SK-N-SH (cell line): ENCODE measurements at places on chromosomes 3 and 15.
A peak's percentile ranks its signal among the peaks of the same experiment; 100 is the strongest.

- DNase-seq: no peak
Observed at GRCh38 chr3:117549716-117550115, 840.1 kb downstream of the TUSC7 start.

DNA sequence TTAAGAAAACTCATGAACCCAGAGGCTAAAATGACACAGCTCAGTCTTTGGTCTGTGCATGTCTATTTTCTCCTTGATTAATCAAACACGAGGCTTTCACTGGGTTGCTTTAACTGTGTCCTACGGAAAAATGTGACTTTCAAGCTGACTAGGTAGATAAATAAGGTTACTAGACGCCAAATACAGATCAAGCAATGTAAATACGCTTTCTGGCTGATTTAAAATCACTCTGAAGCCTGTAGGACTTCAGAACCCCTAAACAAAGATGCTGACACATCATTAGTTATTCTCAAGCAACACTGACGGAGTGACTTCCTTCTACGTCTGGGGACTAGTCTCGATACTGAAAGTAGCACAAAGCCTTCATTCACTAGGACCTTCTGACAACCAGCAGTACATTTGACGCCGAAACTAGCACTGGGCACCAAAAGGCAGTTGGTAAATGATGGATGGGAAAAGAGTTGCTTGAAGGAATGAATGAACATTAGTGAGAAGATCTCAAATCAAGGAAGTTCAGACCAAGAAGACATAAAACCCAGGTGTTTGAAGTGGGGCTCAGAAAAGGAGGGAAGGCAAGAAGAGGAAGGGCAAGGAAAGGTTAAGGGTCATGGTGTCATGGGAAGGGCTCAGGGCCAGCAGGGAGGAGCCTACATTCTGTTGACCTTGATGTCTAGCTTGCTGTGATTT lies 67.1 kb upstream of the CDV3 start:
- DNase-seq: no peak

DNA sequence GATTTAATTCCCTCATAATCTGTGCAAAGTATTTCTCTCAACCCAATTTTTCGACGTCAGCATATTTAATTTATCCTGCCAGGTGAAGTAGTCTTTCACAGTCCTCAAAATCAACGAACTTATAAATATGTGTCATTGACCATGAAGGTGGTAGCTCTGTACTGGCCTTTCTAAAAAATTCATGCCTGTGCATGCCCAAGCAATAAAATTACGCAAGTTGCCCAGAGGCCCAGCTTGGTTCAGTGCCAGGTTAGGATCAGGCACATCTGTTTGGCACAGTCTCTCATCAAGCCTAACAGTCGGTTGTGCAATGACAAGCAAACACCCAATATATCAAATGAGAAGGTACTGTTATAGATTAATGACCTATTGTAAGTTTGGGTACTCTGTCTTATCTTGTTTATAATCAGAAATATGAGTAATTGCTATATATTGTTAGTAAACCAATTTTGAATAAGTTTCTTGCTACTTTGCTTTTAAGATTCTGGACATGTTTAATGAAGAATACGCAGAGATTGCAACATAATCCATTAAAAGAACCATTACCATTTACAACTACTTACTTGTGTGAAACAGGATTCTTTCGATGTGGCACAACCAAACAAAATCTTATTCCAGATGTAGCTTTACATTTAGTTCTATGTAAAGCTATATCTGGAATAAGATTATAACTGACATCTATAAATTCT lies 159.0 kb upstream of the IL12A start:
- peak; percentile 70 for DNase-seq

GRCh38 chr3:8492744-8493511 lies 8.7 kb upstream of the LMCD1 start:
- DNase-seq: peak; percentile 62

DNA sequence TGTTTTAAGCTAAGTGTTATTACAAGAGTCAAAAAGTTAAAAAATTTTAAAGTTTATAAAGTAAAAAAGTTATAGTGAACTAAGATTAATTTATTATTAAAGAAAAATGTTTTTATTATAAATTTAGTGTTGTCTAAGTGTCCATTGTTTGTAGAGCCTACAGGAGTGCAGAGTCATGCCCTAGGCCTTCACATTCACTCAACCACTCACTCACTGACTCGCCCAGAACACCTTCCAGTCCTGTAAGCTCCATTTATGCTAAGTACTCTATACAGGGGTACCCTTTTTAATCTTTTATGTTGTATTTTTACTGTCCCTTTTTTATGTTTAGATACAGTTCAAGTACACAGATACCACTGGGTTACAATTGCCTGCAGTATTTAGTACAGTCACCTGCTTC lies 37.2 kb downstream of the EEFSEC start:
- no peak for DNase-seq

GRCh38 chr15:101028772-101029438 lies 109.7 kb downstream of the LRRK1 start:
- DNase-seq: no peak

GRCh38 chr3:72255791-72256559 lies 471.0 kb upstream of the PROK2 start:
- DNase-seq: peak; percentile 91

DNA sequence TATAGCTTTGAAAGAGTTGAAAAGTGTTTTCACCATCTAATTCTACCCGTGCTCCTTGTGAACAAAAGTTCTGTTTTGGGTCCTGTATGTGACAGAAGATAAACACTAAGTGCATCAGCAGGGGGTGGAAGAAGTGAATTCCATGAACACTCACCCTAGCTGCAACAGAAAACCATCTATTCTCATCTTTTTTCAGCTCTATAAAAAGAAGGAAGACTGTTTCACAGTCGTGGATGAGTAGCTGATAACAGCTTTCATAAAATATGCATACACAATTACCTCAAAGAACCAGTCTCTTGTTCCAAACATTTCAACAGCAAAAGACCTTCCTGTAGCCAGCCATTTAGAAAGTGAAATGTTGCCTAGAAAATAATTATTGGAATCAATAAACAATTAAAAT lies 281.7 kb upstream of the RASGRP1 start:
- no peak for DNase-seq

GRCh38 chr15:73879426-73879825 lies 6.1 kb downstream of the TBC1D21 start:
- no peak for DNase-seq

GRCh38 chr3:127208483-127209100 lies 15.7 kb downstream of the PRR23E start:
- DNase-seq: no peak

DNA sequence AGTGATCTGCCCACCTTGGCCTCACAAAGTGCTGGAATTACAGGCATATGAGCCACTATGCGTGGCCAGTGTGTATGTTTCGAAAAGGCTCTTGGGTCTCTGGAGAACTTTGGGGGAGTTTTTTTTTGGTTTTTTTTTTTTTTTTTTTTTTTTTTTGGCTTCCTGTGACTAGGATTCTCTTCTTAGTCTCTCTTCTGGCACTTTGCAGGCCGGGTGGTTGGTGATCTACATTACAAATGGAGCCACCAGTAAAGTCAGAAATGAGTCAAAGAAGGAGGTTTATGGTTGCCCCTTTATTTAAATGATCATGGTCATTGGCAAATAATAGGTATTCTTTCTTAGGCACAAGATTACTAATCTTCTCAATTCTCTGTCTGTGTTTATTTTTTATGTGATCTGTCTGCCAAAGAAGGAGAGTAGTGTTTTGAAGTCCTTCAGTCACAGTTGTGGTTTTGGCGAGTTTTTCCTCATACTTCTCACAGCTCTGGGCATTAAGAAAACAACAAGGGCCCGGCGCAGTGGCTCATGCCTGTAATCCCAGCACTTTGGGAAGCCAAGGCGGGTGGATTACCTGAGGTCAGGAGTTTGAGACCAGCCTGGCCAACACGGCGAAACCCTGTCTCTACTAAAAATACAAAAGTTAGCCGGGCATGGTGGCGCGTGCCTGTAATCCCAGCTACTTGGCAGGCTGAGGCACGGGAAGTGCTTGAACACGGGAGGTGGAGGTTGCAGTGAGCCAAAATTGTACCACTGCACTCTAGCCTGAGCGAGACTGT lies 38.3 kb downstream of the PDE8A start:
- DNase-seq: no peak

GRCh38 chr3:44835684-44836083 lies 26.0 kb upstream of the TMEM42 start:
- DNase-seq: no peak

GRCh38 chr3:101202640-101203039 lies 117.7 kb downstream of the IMPG2 start:
- no peak for DNase-seq

DNA sequence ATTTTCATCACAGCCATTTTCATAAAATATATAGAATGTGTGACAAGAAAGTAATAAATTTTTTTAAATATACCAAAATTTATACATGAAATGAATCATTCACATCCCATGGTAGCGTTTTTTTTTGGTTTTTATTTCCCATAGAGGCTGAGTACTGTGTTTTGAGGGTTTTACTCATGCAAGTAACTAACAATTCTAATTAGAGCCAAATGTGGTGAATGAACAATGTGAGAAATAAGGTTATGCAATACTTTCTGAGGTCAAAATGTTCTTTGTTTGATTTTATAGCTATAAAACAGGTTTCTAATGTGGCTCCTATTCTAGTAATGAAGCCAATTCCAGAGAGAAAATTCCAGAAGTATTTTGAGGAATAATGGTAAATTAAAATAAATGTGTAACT lies 386.8 kb downstream of the TBC1D5 start:
- no peak for DNase-seq

DNA sequence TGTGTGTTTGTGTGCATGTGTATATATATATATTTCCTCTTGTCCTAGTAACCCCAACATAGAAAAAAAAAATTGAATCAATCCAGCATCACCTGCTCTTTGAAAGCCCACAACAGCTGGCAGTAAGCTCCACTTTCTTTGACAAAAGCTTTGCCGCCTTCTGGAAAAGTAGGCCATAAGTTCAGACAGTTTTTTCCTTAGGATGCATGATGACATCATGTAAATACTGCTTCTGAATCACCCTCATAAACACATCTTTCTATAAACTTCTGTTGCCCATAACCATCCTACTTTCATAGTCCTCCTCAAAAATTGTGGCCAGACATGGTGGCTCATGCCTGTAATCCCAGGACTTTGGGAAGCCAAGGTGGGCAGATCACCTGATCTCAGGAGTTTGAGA lies 67.4 kb downstream of the CSNK1G1 start:
- DNase-seq: no peak

DNA sequence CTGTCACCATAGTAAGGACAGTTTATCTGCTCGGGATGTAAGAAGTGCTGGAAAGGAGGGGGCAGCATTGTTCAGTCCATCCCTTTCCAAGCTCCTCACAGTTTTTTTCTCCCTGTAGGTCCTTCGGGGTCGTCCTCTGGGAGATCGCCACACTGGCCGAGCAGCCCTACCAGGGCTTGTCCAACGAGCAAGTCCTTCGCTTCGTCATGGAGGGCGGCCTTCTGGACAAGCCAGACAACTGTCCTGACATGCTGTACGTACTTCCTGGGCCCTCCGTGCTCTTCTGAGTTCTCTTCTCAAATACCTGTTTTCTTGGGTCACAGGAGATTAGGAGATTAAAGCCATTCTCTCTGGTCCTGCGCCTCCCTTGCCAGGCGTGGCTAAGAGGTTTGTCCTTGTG lies 59.1 kb downstream of the PGPEP1L start:
- DNase-seq: no peak

- no peak for DNase-seq
Observed at GRCh38 chr3:128354788-128355542, 111.7 kb downstream of the DNAJB8 start.

DNA sequence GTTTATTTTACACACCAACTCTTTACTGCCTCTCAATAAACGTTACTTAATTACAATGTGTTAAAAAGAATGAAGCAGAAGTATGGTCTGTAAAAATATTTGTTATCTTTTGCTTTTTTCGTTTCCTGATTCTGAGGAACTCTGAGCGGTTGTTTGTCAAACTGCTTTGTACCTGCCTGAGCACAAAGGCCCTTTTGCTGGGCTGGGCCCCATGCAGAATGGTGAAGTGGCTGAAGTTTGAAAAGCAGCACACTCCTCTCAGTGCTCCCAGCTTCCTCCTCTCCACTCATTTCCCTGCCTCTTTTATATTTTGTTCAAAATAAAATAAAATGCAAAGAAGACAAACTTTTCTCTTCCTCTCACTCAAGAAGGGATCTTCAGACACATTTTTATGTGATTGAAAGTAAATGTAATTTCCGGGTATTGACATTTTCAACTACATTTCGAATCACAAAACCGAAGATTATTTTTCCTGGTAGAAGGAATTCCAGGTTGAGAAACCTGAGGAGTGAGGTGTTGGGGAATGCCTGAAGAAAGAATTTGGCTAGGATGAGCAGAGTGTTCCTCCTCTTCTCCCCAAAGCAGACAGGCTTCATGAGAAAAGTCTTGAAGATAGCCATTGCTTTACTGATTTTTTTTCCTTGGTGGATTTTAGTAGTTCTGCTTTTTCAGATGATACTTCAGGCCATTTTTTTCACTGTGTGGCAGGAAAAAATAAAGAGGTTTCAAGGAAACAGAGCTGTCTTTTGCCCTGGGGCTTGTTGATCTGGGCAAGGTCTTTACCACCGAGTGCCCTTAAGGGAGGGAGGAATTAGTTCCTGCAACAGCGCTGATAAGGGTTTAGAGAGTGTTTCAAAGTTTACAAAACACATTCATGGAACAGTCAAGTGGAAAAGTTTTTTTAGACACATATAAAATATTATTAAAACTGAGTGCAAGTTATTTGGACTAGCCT lies 229.8 kb downstream of the NFKBIZ start:
- DNase-seq: no peak

DNA sequence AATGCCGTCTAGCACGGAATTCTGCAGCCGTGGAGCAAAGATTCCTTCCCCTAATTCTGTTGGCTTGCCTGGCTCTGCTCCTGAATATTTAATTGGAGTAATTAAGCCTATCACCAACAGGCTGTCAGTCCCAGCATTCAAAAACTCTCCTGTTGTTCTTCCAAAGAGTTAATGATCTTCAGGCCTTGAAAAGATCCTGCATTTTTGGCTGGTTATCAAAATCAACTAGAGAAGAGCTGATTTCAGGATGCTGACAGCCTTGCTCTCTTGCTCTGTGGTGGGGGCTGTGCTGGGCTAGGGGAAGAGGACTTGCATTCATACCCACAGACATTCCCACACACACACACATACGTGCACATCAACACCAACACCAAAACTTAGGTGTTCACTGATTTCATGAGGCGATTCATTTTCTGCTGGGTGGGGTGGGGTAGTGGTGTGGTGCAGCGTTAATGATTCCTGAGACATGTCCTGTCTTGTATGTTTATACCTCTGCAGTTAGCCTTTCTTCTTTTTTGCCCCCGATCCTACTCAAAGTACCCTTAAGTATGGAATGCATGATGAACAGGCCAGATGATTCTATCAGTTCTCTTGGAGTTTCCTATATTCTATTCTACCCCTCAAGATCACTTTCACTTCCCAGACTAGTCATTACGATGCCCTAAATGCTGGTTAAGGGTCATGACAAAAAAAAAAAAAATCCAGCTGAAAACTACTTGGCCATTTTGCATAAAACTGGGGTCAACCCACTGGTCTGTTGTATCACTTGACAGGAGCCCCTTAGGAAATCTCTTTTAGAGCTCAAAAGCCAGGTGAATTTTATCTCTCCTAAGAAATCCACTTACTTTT lies 42.3 kb downstream of the CPN2 start:
- DNase-seq: no peak

GRCh38 chr3:125589547-125590122 lies 5.7 kb downstream of the OSBPL11 start:
- no peak for DNase-seq

GRCh38 chr3:54966979-54967378 lies 39.1 kb upstream of the LRTM1 start:
- no peak for DNase-seq
